ENCODE measurements at places on chromosomes 2 and 18. TPM values are rescaled to one million over a fixed set of nuclear protein-coding genes. Genes with fewer than 3 reads are reported as not detected.
A peak's percentile ranks its signal among the peaks of the same experiment; 100 is the strongest.

- no peak for DNase-seq
These were observed 79.7 kb downstream of the HS1BP3 start for GRCh38 chr2:20571231-20571630.

GRCh38 chr2:150672311-150672710 is 184.8 kb upstream of the RND3 start:
- no peak for DNase-seq

Gene CYP27A1
- total RNA-seq = 2.0 TPM

GRCh38 chr2:100188326-100188725 is 45.9 kb upstream of the AFF3 start:
- peak; percentile 13 for DNase-seq

Gene FAM237A
- total RNA-seq = not detected

- DNase-seq = no peak
These were observed 13.5 kb upstream of the CNOT11 start for GRCh38 chr2:101238930-101239759.

DNA sequence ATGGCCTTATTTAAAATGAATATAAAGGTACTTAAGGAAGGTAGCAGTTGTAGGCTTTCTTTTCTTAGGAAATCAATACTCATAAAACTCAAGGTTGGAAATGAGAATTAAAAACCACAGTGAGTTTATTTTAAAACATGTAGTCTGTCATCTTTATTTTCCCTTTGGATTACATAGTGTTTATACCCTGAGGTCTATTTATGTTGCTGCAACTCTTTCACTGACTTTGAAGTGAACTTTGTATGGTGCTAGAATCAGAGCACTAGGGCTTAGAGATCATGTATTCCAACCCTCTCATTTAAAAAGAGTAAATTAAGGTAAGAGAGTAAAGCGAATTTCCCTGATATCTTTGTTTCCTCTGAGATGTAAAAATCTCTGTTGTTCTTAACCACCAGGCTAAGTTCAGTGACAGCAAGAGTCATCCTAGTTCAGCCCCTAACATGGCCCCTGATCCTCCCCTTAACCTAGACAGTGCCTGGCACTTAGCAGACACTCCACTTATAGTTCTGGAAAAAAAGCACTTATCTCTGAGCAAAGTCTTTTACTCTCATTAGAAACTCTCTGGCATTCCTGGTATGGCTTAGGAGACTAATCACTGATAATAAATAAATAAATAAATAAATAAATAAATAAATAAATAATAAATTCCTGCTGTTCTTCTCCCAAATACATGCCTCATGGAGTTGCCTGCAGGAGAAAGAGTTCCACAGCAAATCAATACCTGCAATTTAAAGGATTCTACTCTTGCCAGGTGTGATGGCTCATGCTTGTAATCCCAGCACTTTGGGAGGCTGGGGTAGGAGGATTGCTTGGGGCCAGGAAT is 33.0 kb upstream of the PPP1R1C start:
- DNase-seq = no peak

DNA sequence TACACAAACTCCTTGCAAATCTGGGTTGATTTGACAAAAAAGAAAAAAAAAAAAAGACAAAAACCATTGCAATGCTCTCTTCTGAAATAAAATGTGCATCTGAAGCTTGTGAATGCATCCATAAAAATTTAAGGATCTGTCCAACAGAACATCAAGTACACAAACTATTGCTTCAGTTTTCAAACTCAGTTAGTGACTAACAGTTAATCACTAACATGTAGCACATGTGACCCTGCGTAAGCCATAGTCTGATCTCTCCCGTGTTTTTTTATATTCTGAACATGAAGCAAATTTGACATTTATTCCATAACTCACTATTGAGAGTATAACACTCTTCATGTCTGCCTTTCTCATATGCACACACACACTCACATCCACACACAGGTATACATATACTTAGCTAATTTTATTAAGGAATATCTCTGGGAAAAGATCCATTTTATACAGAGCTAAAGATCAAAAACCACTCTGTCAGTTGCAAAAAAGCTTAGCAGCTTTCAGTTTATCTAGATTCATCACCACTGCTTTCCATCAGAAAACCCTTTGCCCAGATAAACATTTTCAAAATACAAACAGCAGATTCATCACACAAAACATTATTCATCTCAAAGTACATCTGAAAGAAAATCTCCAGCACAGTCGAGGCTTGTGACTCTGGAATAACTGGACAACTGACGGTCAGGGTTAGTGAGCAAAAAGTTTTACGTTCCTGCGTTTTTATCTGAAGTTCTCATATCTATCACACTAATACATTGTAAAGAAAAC is 1000.4 kb upstream of the ACVR2A start:
- DNase-seq = no peak

Gene ALPP
- 47.5 TPM for total RNA-seq

- DNase-seq = no peak
These were observed 29.0 kb downstream of the LINC00305 start for GRCh38 chr18:64119916-64120315.

DNA sequence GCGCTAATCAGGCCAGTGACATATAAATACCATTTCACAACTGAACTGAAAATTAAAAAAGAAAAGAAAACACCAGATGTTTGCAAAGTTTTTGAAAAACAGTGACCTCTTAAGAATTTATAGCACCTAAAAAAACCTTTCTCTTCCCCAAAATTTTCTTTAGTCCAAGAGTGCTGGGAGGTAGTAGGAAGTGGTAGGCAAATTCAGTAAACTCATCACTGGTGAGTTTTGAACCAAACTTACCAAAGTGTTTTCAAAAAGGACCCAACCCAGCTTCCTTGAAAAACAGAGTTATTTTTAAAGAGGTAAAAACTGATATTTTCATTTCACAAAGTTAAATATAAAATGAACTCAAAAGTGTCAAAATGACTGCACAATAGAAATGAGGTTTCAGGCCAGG is 90.4 kb downstream of the TMEM247 start:
- no peak for DNase-seq

- DNase-seq = no peak
These were observed 38.3 kb upstream of the SMAD2 start for GRCh38 chr18:47968721-47969120.

Measured in PC-9 (cell line).